EL (cell line): ENCODE measurements at places on chromosomes 1 and 21.

- peak; percentile 47 for DNase-seq
These were observed 5.0 kb downstream of the SLC22A15 start for GRCh38 chr1:115980998-115981993.

DNA sequence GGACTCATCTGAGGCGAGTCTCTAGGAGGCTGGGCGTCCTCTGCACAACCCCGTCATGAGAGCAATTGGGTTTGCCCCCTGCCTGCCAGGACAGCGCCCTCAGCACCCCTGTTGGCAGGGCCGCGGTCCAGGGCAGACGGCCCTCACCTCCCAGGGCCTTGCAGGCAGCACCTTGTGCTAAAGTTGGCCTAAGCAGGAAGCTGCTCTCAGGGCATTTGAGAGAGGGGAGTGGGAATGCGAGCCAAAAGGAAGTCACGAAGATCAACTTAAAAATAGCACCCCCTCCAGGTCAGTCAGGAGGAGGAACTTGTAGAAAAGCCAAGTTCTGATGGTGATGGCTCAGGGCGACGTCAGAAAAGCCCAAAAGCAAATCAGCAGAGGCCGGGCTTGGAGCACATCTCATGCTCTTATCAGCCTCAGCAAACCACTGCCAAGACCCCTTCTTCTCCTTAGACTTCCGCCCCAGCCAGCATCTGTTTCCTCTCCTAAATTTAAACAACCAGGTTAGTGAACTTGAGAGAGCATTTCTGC, 12.6 kb upstream of the ADORA3 start:
- peak; percentile 76 for DNase-seq

DNA sequence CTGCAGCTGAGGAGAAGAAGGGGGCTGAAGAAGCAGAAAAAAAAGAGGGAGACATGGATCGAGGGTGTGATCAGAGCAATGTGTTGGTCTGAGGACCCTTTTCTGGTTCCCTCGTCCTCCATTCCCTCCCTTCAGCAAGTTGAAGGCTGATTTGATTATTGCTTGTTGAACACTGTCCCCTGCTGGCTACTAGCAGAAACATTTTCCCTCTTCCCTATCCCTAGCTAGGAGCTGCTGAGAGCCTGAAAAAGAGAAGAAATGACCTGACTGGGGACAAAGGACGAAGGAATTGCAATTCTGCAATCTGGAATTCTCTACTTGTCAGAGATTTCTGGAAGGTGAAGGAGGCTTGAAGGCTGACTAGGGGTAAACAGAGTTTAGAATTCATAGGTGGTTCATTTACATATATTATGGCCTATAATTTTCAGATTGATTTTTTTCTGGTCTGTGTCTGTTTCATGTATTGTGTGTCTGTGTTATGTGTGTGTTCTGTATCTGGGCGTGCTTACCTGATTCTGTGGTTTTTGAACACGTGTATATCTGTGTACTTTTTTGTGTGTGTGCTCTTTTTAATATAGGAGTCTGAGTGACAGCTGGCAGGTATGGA, 9.8 kb downstream of the NHLH1 start:
- peak; percentile 73 for DNase-seq

DNA sequence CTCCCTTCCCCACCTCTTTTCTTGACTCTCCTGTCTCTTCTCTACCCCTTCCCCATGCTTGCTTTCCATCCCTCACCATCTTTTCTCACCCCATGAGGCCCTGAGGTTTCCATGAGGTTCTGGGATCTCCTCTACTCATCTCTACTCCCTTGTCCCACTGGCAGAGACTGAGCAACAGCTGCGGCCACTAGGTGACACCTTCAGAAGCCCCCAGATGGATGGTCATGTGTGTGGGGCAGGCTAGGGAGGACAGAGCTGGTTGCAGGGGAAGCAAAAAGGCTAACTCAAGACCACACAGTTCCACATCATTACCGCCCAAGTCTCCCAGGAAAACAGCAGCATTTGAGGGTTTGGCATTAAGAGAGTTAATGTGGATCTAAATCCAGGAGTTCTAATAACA, 45.0 kb downstream of the LRRN2 start:
- DNase-seq = no peak

- DNase-seq = peak; percentile 13
These were observed 3.5 kb downstream of the NIPAL3 start for GRCh38 chr1:24418898-24419628.

DNA sequence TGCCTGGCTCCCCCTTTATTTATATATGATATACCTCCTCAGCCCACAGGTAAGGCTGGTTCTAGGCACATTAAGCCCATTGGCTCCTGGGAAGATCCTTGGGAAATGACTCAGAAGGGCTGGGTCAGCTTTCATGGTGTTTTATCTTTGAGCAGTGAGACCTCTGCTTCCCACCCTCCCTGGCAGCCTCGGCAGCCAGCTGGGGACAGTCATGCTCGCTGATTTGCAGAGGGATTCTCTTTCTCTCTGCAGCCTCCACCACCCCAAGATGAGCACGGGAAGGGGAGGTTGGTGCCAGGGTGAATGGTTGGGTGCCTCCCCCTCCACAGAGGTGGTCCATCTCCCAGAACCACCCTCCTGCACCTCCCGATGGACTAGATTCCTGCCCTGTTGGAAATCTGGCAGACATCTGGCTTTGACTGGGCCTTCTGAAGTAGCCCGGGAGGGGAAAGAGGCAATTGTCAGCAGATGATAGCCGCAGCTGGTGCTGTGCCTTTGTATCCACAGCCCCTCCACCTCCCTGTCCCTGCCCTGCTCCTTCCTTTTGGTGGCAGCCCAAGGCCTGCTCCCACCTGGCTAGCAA, 24.6 kb downstream of the IER5 start:
- peak; percentile 78 for DNase-seq

DNA sequence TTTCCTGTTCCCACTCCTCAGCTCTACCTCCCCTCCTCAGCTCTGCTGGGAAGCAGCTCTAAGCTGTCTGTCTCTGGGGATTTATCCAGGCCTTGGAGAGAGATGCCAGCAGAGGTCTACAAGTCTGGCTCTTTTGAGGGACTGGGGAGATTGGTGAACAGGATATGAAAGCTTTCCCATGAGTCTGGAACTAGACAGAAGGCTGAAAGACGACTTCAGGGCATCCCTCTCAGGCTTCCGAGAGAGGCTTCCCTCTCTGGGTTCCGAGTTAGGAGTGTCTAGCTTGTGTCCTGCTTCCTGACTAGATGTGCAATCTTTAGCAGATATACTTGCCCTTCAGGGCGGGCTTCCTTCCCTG, 733 bp downstream of the TMEM35B start:
- DNase-seq = no peak

GRCh38 chr1:245990315-245991022, 516.6 kb downstream of the SMYD3 start:
- DNase-seq = no peak

DNA sequence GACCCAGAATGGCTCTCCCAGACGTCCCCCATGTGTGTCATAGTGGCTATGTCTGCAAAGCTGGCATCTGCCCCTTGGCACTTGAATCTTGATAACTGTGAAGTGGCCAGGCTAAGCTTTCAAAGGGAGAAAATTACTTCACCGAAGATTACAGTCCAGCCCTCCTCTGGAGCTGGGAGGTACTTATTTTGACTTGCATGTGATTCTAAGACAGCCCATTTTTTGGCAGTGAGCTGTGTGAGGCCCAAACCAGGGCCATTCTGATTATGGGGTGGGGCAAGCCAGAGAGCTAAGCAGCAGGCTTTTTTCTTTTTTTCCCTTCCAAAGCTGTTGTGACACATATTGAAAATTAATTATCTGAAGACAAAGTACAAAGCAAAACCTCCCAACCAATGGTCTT, 42.1 kb upstream of the C8B start:
- DNase-seq = no peak

GRCh38 chr1:197736685-197737084, 38.6 kb downstream of the DENND1B start:
- peak; percentile 84 for DNase-seq
